ENCODE measurements at places on chromosomes 4 and X. TPM values are rescaled to one million over a fixed set of nuclear protein-coding genes. Genes with fewer than 3 reads are reported as not detected.

- no peak for DNase-seq
These were observed 176.8 kb downstream of the CHM start for GRCh38 chrX:85870585-85870984.

DNA sequence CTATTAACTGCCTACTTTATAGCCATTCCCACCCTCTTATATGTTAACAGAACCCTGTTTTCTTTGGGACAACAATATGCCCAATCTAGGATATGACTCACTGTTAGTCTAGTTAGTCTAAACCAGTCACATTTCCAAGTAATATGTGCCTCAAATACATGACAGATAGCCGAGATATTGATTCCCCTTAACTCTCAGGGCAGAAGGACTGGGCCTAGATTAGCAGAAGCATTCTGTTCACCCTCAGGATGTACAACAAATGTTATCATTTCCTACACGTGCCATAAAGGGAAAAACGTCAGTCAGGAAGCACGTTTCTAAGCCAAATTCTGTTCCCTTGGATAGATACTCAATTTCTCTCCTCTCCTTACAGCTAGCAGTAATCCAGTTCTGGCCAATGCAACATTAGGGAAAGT lies 114.1 kb downstream of the SLC10A7 start:
- DNase-seq: no peak

DNA sequence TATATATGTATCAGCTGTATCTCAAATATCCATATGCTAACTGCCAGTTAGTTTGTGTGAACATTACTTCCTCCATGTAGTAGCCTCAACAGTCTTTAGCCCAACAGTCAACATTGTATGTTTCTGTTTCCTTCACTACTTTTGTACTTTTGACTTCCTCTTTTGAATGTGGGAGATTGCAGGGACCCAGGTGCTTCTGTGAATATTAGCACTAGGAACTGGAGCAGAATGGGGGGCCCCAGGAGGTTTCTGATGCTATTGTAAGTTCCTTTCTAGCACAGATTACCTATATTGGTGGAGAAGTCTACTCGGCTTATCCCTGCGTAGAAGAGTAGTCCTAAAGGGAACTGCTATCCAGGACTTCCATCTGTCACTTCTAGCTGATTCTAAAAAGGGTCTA lies 2.3 kb downstream of the PLAC8 start:
- no peak for DNase-seq

DNA sequence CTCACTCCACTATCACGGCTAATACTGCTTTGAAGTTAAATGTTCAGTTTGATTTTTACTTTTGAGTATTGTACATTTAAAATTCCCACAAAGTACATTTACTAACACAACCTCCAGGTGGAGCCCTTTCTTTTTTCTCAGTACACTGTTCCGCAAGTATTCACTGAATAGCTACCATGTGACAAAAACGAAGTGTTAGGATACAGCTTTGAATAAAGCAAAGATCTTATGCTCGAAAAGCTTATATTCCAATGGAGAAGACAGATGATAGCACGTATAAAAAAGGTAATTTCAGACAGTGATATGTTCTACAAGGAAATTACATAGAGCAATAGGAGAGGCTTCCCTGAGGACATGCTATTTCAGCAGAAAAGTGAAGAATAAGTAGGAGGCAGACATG lies 60.7 kb upstream of the ABCG2 start:
- no peak for DNase-seq

Gene PHEX
- 0.67 TPM for total RNA-seq

- DNase-seq: no peak
These were observed 74.7 kb upstream of the GPM6B start for GRCh38 chrX:13891377-13892140.

Gene PLAC1
- total RNA-seq: 1.9 TPM

GRCh38 chr4:27198971-27199370 lies 338.3 kb downstream of the STIM2 start:
- DNase-seq: no peak

Gene MBNL3
- 174 TPM for total RNA-seq

- no peak for DNase-seq
These were observed 47.6 kb downstream of the CCNG2 start for GRCh38 chr4:77204621-77205020.

DNA sequence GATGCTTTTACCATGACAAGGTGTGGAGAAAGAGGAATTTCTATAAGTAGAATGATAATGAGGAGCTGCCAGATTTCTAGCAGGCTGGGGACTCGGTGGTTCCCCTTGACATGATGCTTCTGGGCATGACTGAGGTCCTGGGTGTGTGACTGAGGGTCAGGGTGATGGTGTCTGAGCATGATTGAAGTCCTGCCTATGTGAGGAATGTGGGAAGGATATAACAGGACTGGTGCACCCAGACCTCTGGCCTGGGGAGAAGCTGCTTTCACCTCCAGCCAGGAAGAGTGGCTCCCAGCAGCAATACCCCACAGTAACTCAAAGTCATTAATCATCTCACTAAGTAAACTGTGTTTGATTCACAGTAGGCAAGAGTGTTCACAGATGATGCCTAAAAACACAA lies 17.4 kb downstream of the SORBS2 start:
- DNase-seq: no peak

DNA sequence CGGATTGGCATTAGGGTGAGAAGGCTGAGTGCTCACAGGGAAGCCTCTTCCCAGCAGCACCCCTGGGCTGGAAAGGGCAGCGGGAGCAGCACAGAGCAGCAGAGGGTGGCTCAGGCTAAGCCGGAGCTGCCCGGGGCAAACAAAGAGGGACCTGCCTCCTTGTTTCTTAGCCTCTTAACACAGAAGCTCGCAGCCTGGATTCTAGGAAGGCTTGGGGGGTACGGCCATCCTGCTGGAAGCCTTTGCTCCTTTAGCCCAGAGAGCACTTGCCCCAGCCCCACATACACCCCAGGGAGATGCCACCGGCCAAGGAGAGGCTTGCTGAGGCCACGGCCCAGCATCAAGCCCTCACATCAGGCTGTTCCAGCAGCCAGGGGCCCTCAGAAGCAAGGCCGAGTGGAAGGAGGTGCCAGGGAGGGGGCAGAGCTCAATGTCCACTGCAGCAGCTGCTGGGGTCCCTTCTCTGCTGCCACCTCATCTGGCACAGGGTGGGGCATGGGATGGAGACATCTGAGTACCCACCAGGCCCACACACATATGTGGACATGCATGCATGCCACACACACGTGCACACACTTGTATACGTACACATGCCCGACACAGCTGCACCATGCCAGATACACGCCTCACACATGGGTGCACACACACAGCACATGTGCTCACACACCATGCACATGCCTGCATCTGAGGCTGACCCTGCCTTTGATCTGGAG lies 20.3 kb upstream of the SPON2 start:
- DNase-seq: no peak

Gene CXCL10
- not detected for total RNA-seq

GRCh38 chrX:122868631-122869030 lies 315.4 kb upstream of the GRIA3 start:
- no peak for DNase-seq

DNA sequence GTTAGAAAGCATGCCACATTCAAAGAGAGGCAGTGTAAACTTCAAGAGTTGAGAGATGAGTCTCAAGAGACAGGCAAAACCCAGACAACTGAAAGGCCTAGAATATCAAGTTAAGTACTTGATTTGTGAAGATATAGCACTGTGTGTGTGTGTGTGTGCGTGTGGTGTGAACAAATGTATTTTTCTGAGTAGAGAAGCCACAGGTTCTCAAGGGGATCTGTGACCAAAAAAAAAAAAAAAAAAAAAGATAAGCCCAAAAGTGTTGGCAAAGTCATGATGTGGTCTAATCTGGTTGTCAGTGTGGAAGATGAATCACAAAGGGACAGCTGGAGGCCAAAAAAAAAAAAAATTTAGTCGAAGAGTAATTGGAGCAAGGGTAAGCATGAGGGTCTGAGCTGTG lies 3.9 kb downstream of the RIPPLY1 start:
- no peak for DNase-seq

Gene OCIAD1
- total RNA-seq: 121 TPM

Gene GIMD1
- not detected for total RNA-seq

- DNase-seq: no peak
These were observed 139.3 kb downstream of the BMPR1B start for GRCh38 chr4:94897023-94897422.

GRCh38 chr4:133014473-133015135 lies 134.5 kb upstream of the PCDH10 start:
- no peak for DNase-seq

DNA sequence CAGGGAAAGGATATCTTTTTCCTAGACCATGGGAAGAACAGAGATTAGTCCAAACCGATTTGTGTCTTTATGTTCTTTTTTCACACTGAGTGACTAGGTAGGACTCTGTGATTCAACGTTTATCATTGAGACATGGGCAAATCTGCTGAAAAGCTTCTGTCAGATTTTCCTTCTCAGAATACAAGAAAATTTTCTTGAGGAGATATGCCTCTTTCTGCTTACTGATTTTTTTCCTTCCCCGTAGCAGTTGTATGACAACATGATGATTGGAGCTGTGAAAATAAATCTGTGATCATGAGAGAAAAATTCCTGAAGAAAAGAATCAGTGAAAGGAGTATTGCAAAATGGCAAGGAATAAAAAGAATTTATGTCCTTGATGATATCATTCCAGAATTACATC lies 130.6 kb upstream of the FAT4 start:
- no peak for DNase-seq

DNA sequence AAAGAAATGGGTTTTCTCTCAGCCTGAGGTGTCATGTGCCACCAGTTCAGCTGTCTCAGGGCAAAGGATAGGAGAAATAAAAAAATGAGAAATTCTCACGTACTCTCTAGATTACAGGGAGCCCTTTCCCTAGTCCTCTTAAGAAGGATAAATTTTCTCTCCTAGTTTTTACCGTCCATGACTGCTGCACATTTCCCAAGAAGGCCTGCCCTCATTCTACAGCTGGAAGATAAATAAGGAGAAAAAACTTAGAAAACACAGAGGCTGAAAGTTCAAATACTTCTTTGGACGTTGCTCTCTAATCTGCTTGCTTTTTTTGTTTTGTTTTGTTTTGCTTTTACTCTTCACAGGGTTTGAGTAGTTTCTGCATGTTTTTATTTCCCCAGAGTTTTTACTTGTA lies 211.9 kb downstream of the DCAF12L2 start:
- no peak for DNase-seq
